Activated B cell treated with CpG ODN at 0.5 μM for 24 hours (primary cell): ENCODE measurements at places on chromosomes 7 and 10. TPM values are rescaled to one million over a fixed set of nuclear protein-coding genes. Genes with fewer than 3 reads are reported as not detected.

The CLDN3 gene
- not detected in 2 replicates for total RNA-seq

The SUMF2 gene
- total RNA-seq: 91.1 and 103 TPM in 2 replicates

The ABCC2 gene
- total RNA-seq: 2.9 and 4.0 TPM in 2 replicates

The EN2 gene
- total RNA-seq: not detected in 2 replicates

The SYNPO2L gene
- 0.05 TPM in 1 of 2 replicates, not detected in the other for total RNA-seq

The ARHGAP22 gene
- 0.82 and 1.5 TPM in 2 replicates for total RNA-seq

The JCAD gene
- total RNA-seq: not detected in 2 replicates

The OPN1SW gene
- total RNA-seq: not detected in 2 replicates

The CC2D2B gene
- 1.2 and 2.0 TPM in 2 replicates for total RNA-seq

The XRCC2 gene
- total RNA-seq: 1.7 and 2.3 TPM in 2 replicates

The ADAMTS14 gene
- 0.04 TPM in 1 of 2 replicates, not detected in the other for total RNA-seq

The MACC1 gene
- total RNA-seq: 13.9 and 20.3 TPM in 2 replicates

The CD36 gene
- total RNA-seq: 0.15 and 0.53 TPM in 2 replicates

The LIMK1 gene
- 59.6 and 62.7 TPM in 2 replicates for total RNA-seq

The ASZ1 gene
- total RNA-seq: not detected in 2 replicates

The PRRT4 gene
- total RNA-seq: 0.10 TPM in 1 of 2 replicates, not detected in the other

The FZD8 gene
- 0.17 and 0.22 TPM in 2 replicates for total RNA-seq

The ACHE gene
- 0.16 and 0.34 TPM in 2 replicates for total RNA-seq

The BRI3 gene
- total RNA-seq: 53.7 and 55.9 TPM in 2 replicates

The ARMC3 gene
- not detected in 2 replicates for total RNA-seq

The HOXA4 gene
- 0.17 and 0.40 TPM in 2 replicates for total RNA-seq

The AKR1C4 gene
- total RNA-seq: not detected in 2 replicates

The LIPF gene
- total RNA-seq: not detected in 2 replicates

The GPR85 gene
- not detected in 2 replicates for total RNA-seq

The DPP6 gene
- total RNA-seq: not detected in 2 replicates

The TET1 gene
- 0.54 and 0.69 TPM in 2 replicates for total RNA-seq

The CFAP43 gene
- 0.22 TPM in 1 of 2 replicates, not detected in the other for total RNA-seq

The FAM241B gene
- 1.00 and 1.8 TPM in 2 replicates for total RNA-seq

The CPA2 gene
- total RNA-seq: not detected in 2 replicates

The SRPK2 gene
- 52.2 and 59.2 TPM in 2 replicates for total RNA-seq

The VAX1 gene
- not detected in 2 replicates for total RNA-seq

The ATRNL1 gene
- 1.0 and 1.2 TPM in 2 replicates for total RNA-seq

The SVOPL gene
- not detected in 2 replicates for total RNA-seq

The FFAR4 gene
- total RNA-seq: not detected in 2 replicates

The PRF1 gene
- total RNA-seq: 0.53 and 0.61 TPM in 2 replicates

The YKT6 gene
- 78.2 and 78.7 TPM in 2 replicates for total RNA-seq

The GTF2IRD2 gene
- 38.2 and 41.6 TPM in 2 replicates for total RNA-seq

The CYP3A7 gene
- total RNA-seq: not detected in 2 replicates

The NRG3 gene
- not detected in 2 replicates for total RNA-seq

The ITPRID1 gene
- total RNA-seq: not detected in 2 replicates

The ADIRF gene
- total RNA-seq: 7.9 and 9.5 TPM in 2 replicates

The ZNF746 gene
- total RNA-seq: 21.0 and 28.4 TPM in 2 replicates

The SLC16A9 gene
- 0.81 and 1.2 TPM in 2 replicates for total RNA-seq

The ZNF365 gene
- not detected in 2 replicates for total RNA-seq

The MGAM2 gene
- total RNA-seq: not detected in 2 replicates

The AGMO gene
- total RNA-seq: not detected in 2 replicates

The RPEL1 gene
- total RNA-seq: not detected in 2 replicates

The CLRN3 gene
- total RNA-seq: not detected in 2 replicates

The ZC3HAV1L gene
- total RNA-seq: 1.6 and 1.8 TPM in 2 replicates
